NT2/D1 (cell line): ENCODE measurements at places on chromosomes 13 and 19.

- DNase-seq: no peak
Observed at GRCh38 chr19:2494084-2494446, 18.1 kb downstream of the GADD45B start.

- DNase-seq: no peak
Observed at GRCh38 chr19:49556412-49557398, 23.7 kb downstream of the NOSIP start.

- DNase-seq: no peak
Observed at GRCh38 chr19:10811391-10812111, 24.5 kb downstream of the TMED1 start.

- no peak for DNase-seq
Observed at GRCh38 chr19:2033825-2034159, 17.3 kb downstream of the MKNK2 start.

GRCh38 chr13:45051315-45051714 lies 62.0 kb downstream of the GPALPP1 start:
- DNase-seq: no peak
